ENCODE measurements at places on chromosomes 12 and 14.
A peak's percentile ranks its signal among the peaks of the same experiment; 100 is the strongest.

DNA sequence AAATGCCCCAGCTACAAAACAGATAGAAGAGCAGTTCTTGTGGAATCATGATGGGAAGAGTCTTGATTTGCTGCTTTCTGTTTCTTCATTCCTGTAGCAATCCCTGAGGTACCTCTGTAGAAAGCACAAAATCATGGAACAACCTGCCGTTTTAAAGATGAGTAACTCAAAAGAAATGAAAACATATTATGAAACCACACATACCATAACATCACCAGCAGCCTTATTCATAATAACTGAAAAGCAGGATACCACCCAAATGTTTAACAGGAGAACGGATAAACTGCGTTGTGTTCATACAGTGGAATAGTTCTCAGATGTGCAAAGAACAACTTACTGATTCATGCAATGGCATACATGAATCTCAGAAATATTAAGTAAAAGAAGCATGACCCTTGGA is 188.1 kb downstream of the RGS6 start:
- DNase-seq: no peak

DNA sequence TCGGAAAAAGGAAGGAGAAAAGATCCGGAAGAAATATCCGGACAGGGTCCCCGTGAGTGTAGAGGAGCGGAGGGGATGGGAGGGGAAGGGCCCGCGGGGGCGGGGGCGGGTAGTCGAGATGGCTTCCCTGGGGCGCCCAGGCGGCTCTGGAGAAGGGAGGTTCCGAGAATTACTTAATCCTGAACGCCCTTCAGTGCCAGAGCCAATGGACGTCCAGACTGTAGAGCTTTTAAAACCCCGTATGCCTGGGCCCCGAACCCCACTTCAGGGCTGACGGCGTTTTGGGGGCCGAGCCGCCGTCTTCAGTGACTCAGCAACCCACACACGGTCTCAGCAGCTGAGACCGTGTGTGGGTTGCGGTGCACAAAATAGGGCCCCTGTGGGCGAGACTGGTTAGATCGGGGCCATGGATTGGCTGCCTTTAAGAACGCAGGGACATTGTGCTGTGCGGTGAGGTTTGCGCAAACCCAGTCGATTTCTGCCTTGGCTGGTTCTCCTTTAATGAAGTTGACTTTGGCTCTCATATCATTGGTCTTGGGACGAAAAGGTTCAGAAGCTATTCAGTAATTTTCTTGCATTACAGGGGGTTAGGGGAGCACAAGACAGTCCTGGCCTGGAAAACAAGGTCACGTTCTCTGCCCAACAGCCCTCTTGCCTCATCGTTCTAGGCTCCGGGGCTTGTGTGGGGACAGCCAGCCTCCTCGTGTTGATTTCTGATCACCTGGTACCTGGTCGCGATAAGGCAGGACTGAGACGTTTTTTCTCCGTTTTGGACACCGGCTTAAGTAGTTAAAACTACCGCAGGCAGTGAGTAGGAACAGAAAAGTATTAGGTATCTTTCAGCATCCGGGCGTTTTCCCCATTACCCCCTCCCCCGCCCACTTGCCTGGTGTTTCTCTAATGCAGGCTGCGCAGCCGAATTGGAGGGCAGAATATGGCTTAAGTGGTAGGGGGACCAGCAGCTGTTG is 775 bp downstream of the GABARAPL1 start:
- peak; percentile 63 for DNase-seq

GRCh38 chr12:96400631-96401075 is 414 bp upstream of the CDK17 start:
- no peak for DNase-seq

DNA sequence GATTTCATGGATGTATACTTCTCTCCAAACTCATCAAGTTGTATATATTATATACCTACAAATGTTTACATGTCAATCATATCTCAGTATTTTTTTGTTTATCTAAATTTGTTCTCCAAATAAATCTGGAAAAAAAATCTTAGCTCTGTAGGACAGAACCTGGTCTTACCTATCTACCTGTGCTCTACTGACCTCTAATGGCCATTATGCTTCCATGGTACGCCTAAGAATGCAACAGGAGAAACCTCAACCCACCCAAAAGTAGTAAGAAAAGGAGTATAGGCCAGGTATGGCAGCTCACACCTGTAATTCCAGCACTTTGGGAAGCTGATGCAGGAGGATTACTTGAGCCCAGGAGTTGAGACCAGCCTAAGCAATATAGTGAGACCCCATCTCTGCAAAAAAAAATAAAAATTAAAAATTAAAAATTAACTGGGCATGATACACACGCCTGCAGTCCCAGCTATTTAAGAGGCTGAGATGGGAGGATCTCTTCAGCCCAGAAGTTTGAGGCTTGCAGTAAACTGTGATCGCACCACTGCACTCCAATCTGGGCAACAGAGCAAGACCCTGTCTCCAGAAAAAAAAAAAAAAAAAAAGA is 8.7 kb downstream of the OR11H4 start:
- DNase-seq: no peak

- DNase-seq: no peak
These were observed 85.7 kb downstream of the AKAP6 start for GRCh38 chr14:32414808-32415255.

DNA sequence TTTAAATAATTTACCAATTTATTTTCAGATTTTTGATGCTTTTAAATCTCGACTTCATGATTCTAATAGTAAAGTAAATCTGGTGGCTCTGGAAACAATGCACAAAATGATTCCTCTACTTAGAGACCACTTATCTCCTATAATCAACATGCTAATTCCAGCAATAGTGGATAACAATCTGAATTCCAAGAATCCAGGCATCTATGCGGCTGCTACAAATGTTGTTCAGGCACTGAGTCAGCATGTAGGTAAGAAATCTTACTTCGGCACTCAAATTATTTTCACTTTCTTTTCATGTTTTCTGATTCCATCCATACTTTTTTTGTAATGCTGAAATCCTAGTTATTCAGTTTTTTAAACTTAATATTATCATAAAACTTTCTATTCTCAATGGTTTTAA is 15.5 kb upstream of the PRPF39 start:
- no peak for DNase-seq

- DNase-seq: no peak
These were observed 216.7 kb upstream of the SFSWAP start for GRCh38 chr12:131494216-131494615.

DNA sequence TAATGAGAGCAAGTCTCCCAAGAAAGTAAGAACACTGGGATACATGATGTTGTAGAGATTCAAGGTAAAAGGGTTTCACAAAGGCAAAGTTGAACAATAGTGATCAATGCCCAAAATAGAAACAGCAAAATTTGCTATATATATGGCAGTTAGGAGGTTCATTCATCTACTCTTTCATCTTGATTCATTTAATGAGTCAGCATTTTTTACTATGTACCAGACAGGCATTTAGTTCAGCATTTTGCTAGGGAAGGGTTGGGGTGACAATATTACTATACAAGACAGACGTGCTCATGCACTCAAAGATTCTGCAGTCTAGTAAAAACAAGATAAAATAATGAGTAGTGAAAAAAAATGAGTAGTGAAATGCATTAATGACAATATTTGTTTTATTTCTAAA is 264.9 kb upstream of the LMO3 start:
- no peak for DNase-seq

GRCh38 chr14:34181338-34181737 is 230.5 kb upstream of the EGLN3 start:
- no peak for DNase-seq

- no peak for DNase-seq
These were observed 100.6 kb downstream of the LGMN start for GRCh38 chr14:92647797-92648279.

DNA sequence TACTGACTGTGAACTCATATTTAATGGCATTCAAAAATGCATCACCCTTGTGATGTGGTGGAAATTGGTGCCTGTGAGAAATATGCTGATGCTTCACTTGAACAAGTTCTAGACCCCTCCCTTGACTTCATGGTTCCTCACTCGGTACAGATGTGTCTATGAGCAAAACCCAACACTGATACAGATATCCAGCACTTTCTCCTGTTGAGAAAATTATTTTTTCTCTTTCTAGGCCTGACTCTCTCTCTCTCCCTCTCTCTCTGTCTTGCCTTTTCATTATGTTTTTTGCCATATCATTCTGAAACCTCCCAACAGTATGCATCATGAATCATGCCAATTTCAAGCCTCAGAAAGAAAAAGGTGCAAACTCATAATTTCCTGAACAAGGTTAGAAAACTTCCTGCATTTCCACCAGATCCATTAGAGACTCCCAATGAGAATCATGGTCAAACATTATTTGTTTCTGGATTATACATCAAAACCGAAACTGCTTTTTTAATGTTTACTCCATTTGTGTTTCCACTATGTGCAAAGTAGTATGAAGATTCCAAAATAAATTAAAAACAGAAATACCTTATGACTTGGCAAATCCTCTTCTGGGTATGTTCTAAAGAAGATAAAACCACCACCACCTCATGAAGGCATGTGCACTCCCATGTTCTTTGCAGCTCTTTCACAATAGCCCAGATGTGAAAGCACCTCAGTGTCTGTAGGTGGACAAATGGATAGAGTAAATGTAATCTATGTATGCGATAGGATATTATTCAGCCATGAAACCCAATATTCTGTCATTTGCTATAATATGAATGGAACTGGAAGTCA is 543.6 kb downstream of the TMEM121 start:
- no peak for DNase-seq

DNA sequence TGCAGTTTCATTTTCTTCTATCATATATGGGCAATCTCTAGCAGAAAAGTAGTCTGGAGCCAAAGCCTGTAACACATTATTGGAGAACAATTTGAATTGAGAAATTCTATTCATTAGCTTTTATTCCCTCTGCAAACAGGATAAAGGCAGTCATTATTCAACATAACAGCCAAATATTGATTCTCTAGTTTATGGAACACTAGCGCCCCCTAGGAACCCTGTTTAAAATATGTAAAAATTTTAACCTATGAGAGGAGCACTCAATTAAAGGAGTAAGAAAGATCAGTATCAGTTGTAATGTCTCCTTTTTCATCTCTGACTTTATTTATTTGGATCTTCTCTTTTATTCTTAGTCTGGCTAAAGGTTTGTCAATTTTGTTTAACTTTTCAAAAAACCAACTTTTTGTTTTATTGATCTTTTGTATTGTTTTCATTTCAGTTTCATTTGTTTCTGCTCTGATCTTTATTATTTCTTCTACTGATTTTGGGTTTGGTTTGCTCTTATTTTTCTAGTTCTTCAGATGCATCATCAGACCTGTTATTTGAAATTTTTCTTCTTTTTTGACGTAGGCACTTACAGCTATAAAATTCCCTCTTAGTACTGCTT is 4.8 kb upstream of the LMNTD1 start:
- DNase-seq: no peak

- no peak for DNase-seq
These were observed 216.4 kb downstream of the SLC25A21 start for GRCh38 chr14:36955967-36956366.

- no peak for DNase-seq
These were observed 39.5 kb downstream of the C14orf132 start for GRCh38 chr14:96078625-96079016.

GRCh38 chr14:21241218-21241819 is 27.9 kb downstream of the HNRNPC start:
- DNase-seq: no peak

DNA sequence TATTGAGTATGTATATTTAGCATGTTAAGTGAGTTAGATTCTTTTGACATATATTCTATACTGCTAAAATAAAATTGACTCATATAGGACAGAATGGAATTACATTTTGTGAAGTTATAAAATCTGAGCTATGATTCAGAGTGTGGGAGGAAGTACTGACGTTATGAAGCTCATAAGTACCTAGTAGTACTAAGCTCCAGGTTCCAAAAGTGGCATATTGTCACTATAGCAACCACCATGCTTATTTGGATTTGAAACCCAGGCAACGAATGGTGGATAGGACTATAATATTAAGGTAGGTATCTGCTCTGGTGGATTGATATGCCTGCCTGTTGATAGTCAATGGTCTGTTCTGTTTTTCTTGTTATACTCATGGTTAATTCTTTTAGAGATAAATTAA is 2.2 kb upstream of the FBXO33 start:
- no peak for DNase-seq

DNA sequence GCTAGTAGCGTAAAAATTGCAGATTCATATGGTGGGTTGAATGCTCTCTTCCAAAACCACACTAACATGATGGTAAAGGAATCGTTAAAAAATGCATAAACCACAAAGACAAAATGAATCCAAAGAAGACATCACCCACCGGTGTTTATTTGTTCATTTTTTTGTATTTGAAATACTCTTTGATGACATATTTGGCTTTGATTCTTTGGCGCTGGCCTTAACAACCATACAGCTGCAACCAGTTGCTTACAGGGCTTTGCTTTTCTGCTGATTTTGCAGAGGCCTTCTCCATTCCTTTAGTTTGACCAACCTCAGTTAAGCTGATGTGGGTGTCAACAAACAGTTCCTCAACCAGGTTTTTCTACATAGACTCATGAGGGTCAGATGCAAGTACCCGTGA is 103.5 kb downstream of the CACNA1C start:
- no peak for DNase-seq

GRCh38 chr14:25833341-25834126 is 764.3 kb downstream of the NOVA1 start:
- no peak for DNase-seq
